ENCODE measurements at places on chromosomes 2 and 18.

DNA sequence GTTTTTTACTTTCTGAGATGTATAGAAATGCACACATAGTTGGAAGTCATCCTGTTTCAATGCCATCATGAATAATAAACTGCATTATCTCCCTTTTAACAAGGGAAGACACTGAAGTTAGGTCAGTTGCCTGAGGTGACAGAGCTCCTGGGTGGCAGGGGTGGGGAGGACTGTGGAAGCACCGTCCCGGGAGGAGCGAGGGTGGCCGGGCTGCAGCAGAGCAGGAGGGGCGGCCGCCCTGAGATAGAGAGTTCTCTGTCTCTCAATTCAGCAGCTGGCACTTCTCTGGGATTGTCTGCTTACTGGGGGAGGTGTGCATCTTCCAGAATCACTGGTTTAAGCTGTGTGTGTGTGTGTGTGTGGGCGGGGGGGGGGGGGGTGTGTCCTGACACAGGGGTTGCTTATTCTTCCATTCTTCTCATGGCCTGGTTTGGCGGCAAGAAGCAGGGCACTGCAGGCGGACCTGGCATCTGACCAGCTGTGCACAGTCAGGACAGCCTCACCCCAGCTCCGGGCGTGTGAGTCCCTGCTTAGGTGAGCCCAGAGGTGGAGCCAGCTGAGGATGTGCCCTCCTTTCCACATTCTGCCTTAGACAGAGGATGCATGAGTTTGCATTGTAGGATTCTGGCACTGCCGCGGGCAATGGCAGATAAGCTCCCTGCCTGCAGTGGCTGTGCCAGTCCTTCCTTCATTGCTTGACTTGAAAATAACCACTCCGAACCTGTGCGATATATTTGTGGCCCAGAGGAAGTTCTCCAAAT is 40.4 kb downstream of the VWA3B start:
- no peak for DNase-seq

DNA sequence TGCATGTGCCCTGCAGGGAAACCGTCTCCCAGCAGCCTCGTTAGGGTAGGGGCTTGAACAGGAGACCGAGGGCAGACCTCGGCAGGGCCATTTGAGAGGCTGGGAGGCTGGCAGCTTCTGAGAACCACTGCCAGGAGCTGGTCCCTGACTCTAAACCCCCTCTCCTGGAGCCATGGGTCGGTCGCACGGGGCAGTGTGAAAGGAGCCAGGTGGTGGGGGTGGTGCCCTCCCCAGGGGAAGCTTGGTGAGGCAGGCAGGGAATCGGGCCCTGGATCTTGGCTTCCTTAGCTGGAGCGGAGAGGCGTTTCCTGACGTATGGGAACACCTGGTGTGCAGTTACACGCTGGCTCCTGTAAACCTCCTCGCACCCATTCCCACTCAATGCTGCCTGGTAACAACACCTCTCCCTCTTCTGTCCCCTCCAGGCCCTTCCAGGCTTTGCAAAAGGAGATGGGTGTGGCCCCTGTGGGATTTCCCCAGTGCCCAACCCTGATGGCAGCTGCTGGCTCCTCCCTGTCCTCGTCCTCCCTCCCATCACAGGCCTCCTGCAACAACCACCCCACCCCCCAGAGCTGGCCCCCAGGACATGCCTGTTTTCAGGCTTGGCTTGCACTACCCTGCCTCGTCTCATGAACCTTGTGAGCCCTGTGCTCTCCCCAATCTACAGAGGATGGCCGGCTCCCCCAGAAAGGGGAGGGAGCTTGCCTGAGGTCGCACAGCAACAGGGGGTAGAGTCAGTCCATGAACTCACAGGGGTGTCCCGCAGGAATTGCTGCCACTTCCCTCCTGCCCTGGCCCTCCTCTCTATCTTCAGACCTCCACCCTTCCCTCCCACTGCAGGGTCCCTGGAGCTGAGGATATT is 24.4 kb downstream of the ADRA2B start:
- DNase-seq, result peak; percentile 73

DNA sequence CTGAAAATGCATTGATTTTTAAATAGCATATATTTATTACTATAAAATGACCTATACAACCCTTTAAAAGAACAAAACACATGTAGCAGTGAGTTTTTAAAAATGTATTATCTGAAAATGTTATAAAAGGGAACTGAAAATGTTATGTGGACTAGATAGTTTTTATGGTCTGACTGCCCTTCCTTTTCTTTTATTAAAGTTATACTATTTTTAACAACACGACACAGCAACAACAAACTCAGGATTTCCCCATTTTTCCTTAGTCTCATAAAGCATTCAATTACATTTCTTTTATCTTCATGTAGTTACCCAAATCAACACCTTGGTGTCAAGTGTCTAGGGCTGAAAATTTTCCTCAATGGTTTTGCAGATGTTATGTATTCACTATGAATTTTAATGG is 132.8 kb upstream of the TMEFF2 start:
- DNase-seq, result no peak

DNA sequence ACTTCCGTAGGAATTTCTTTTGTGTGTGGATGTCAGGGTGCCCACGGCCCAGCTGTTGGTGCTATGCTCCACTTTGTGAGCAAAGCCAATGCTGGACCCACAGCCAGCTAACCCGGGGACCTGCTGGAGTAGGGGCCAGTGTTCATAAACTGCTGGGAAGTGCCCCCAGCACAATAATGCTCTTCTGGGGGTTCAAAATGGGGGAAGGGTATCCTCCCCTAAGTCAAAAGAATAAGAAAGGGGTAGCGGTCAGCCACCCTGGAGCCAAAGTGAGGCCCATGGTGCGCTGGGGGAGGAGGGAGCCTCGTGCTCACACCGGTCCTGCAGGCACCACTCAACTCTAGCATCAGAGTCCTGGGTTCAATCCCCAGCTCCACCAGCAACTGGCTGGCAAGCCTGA is 115.8 kb upstream of the NPAS2 start:
- DNase-seq, result no peak

GRCh38 chr18:49560624-49561288 is 1.1 kb upstream of the LIPG start:
- DNase-seq, result peak; percentile 47

- DNase-seq, result no peak
Observed at GRCh38 chr18:70321616-70322015, 32.8 kb downstream of the SOCS6 start.

- DNase-seq, result no peak
Observed at GRCh38 chr2:209470466-209470865, 46.6 kb downstream of the MAP2 start.

GRCh38 chr2:235773188-235773928 is 279.5 kb downstream of the AGAP1 start:
- DNase-seq, result peak; percentile 50

- no peak for DNase-seq
Observed at GRCh38 chr2:23691106-23691470, 235.8 kb downstream of the ATAD2B start.

DNA sequence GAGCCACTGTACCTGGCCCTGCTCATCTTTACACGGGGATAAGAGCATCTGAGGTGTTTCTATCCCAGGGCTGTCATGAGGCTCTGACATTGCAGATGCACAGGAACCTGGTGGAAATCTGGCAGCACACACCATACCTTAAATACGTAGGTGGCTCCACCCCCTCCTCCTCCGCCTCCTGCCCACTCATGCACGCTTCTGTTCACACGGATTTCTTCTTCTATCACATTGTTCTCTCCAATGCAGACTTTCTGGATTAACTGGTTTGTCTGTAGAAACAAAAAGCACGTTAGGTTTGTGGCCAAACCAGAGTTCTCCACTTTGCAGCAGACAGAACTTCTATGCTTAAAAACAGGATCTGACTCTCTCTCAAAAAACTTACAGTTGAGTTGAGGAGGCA is 118.2 kb downstream of the CLIP4 start:
- no peak for DNase-seq

GRCh38 chr2:39923455-39923854 is 144.4 kb upstream of the THUMPD2 start:
- DNase-seq, result no peak

DNA sequence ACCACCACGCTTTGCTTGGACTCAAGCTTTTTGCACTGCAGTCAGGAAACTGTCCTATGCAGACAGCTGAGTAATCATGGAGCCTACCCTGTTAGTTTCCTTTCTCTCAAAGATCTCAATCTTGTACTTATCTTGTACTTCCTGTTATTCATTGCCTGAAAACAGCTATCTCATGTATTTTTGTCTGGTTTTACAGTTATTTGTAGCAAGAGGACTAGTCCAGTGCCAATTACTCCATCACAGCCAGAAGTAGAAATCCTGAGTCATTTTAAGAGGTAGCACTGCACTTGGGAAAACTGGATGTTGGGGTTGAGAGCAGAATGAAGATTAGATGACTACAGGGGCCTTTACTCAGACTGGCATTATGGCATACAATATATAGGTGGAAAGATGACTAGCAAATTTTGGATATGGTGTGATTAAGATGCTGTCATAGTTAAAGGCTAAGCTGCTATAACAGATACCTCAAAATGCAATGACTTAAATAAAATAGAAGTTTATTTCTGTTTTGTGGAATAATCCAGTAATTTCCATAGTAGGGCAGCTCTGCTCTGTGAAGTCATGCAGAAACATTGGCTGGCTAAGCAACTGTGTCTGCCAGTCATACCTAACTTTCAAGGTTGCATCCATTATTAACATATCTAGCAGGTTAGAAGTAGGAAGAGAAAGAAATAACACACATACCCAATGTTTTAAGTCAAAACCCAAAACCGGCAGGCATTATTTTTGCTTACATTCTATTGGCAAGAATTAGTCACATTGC is 21.1 kb upstream of the CHMP3 start:
- DNase-seq, result no peak

GRCh38 chr18:11981192-11981542 is at the start of gene IMPA2:
Gene IMPA2 (plus strand): TSS chr18:11981507. CDS start chr18:11981670, 163 bp downstream.
- no peak for DNase-seq

DNA sequence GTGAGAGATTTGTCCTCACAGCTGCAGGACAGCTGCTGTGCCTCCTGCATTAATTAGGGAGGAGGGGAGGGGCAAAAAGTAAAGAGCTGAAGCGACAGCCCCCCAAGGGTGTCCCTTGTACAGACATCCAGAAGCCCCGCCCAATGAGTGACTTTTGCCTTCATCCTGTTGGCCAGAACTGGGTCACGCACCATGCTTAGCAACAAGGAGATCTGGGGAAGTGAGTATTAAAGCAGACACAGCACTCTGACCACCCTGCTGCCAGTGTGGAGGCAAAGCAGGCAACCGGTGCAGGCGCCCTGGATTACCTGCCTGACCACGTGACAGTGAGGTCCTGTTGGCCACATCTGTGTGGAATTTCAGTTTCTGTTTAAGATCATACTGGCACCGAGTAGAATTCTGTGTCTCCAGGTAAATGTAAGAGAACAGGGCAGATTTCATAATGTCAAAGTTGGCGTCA is 21.5 kb upstream of the BIN1 start:
- DNase-seq, result peak; percentile 93

- DNase-seq, result peak; percentile 47
Observed at GRCh38 chr2:214450118-214450894, 39.5 kb downstream of the VWC2L start.

DNA sequence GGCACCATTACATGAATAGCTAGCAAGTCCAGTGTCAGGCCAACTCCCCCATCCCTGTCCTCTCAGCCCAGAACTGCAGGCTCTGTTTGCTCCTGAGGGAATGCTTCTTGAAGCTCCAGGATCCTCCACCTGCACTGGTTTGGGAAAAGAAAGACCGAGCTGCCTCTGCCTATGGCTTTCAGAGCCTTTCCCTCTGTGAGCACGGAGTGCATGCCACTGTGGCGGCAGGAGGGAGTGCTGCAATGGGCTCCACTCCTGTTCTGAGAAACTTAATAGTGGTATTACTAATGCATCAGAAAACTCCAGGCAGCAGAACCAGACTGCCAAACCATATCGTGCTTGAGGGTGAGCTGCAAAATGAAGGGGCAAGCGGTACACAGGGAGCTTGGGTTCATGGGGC is 271.8 kb downstream of the SRBD1 start:
- no peak for DNase-seq

DNA sequence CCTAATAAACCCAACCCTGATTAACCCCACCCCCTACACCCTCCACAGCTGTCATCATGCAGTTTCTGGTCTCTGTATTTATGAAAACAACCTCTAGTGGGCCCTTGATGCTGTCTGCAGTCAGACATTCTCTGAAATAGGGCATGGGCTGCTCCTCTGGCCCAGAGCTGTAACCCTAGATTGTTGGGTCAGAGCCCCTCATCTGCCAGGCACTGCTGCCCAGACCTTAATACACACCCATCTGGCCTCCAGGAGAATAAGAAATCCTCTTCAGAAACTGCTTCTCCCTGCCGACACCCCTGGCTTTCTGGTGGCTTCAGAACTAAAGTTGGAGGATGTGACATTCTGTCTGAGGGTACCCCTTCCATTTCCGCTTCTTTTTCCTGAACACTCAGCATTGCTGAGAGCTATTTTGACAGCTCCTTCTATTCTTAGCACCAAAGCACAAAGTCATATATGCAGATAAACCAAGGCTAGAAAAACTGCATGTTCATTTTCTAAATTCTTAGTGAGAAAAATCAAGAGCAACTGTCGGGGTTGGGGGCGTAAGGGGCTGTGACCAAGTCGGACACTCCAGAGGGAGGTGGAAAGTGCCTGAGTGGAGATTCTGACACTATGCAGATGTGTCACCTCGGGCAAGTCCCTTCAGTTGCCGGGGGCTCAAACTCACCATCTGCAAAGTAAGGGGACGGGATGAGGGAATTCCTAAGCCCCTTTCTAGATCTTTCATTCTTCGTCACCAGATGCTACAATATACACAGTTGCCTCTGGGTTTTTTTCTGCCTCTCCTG is 28.7 kb downstream of the SRSF7 start:
- no peak for DNase-seq

DNA sequence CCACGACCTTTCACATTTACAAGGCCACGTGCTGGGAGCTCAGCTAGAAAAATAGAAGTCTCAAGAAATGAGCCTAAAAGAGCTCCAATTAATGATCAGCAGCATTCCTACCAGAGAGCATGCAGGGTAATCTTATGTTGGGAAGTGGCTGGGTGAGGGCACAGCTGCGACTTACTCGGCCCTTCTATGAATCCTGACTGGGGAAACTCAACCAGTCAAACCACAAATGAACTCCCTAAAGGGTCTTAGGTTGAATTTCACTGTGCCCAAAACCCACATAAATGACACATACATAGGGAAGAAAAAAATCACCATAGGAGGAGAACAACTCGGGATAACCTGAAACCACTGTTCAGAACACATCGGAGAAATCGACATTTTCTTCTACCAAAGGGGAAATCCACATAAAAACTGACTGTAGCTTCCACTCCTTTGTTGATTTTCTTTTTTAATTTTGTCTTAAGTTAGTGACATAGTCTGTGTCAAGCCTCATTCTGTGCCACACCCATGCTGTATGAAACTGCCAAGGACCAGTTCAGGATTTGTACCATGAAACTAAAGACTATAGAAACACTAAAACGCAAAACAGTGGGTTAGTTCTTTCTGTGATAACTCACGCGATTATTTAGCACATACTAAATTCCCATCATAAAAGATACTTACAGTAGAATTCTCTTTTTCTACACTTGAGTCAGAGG is 54.7 kb downstream of the UXS1 start:
- no peak for DNase-seq

- no peak for DNase-seq
Observed at GRCh38 chr2:21041943-21042707, 1.7 kb downstream of the APOB start.

DNA sequence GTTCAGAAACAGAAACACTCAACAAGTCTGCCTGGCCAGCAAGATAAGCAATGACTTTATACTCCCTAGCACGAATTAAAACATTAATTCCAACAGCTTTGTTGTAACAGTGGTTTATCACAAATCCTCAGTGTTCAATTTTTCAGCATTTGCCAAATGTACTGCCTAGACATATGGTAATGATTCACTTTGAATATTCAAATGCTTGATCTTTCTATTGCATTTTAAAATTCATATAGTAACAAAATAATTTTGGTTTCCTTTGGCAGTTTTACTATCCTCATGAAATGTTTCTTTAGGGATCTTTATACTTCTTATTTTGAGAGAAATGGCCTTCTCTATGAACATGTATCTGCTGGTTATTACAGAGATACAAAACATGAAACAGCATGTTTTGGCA is 851.8 kb upstream of the NXPH2 start:
- no peak for DNase-seq

Data from H9 (cell line).